ENCODE measurements at places on chromosomes 13 and 19.

- peak; percentile 55 for DNase-seq
These were observed 2.3 kb upstream of the ABCA7 start for GRCh38 chr19:1037621-1038064.

- DNase-seq: no peak
These were observed 3.2 kb upstream of the IFNL4 start for GRCh38 chr19:39251846-39252245.

GRCh38 chr13:61111529-61111928, 304.1 kb downstream of the PCDH20 start:
- no peak for DNase-seq

- DNase-seq: peak; percentile 72
These were observed 26.5 kb upstream of the LSM14A start for GRCh38 chr19:34145741-34146202.
